ENCODE measurements at places on chromosomes 1 and 21. TPM values are rescaled to one million over a fixed set of nuclear protein-coding genes. Genes with fewer than 3 reads are reported as not detected.

Gene PRDX1
- 1,455 TPM for total RNA-seq

Gene CLCA1
- not detected for total RNA-seq

Gene TMPRSS3
- 4.3 TPM for total RNA-seq

Gene OR10J1
- not detected for total RNA-seq

Gene BTBD8
- total RNA-seq, result 8.1 TPM

Gene VPS13D
- 31.1 TPM for total RNA-seq

Gene COL6A2
- total RNA-seq, result 22.0 TPM

Gene KRTAP11-1
- total RNA-seq, result not detected

Gene APCS
- total RNA-seq, result not detected

Gene FCGR2B
- not detected for total RNA-seq

Gene RHOU
- total RNA-seq, result not detected

Gene KPRP
- total RNA-seq, result not detected

DNA sequence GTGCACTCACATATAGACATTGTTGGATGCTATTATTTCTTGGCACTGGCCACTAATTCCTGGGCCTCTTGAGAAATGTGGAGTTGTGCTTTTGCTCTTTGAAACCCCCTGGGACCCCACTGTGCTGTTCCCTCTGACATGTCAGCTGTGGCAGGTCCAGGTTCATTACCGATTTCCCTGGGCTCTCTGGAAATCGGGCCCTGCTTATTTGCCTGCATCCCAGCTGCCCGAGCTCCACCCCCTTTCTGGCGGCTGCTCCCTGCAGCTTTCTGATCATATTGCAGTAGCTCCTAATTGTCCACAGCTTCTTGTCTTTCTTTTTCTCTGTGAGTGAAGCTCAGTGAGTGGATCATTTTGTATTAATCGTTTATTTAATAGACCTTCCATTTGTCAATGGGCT, 183.7 kb upstream of the FAM78B start:
- no peak for DNase-seq

- DNase-seq, result no peak
Observed at GRCh38 chr1:109162626-109163025, 48.7 kb downstream of the ELAPOR1 start.

GRCh38 chr1:166980818-166981217, 5.5 kb upstream of the ILDR2 start:
- DNase-seq, result no peak

- DNase-seq, result peak; percentile 51
Observed at GRCh38 chr1:94599095-94599813, 57.7 kb upstream of the F3 start.

GRCh38 chr1:15836772-15837669, 10.5 kb upstream of the SPEN start:
- DNase-seq, result no peak

DNA sequence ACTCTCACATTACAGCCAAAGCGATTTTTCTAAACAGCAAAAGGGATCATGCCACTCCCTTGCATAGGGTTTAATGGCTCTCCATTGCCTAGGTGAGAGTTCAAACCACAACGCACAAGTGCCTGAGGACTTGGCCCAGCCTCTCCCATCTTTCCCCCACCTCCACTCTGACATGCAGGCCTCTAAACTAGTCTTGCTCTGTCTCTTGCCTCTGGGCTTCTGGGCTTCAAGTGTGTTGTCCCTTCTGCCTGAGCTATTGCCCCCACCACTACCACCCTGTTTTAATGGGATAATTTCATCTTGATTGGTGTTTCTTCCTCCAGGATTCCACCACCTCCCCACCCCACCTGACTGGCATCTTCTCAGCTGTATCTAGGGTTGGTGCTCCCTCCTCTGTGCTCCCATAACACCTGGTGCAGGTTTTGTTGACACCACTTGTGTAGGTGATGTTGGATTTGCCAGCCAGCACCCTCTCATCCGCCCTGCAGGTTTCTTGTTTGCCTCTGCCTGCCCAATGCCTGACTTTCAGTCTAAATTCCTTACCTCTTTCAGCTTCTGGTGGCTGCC, 2.7 kb upstream of the ZBTB21 start:
- DNase-seq, result no peak

DNA sequence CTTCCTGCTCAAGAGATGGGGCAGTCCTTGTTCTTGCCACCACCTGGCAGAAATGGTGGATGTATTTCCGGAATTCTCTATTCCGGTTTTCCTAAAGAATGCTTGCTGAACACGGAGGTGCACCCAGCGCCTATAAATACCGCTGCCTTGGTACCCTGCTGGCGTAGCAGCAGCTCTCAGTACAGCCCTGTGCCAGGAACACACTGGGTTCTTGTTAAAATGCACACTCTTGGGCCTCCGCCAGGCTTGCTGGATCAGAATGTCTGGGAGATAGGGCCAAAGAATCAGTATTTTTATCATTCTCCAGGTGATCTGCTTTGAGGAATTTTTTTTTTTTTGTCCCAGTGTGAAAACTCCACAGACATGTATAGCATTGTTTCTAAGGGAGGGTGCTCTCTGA, 54.2 kb downstream of the IGSF5 start:
- no peak for DNase-seq

DNA sequence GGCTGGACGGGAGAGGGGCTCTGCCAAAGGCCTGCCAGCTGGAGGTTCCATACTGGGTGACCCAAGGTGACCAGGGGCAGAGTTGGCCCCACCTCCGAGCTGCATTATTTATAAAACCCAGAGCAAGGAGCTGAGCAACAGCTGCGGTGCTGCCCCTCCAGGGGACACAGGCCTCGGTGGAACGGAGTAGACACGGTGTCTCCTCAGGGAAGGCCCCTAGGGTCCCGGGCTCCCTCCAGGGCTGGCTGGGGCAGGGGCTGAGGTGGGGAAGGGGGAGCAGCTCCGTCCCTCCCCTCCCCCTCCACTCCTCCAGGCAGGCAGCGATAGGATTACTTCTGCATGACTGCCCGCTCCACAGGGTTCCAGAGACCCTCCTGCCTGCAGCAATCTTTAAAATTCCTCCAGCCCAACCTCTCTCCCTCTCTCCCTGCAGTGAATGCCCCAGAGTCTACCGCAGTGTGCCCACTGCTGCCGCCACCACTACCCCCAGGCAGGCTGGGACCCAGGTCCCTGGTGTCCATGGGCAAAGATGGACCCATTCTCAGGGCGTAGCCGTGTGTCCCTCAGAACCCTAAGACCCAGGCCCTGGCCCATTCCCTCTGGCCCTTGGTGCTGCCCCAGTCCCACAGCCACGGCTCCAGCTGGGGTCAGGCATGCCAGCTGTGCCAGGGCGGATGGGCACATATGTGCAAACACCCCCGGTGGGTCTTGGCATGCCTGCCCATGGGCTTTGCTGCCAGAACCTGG, 10.8 kb downstream of the AHDC1 start:
- no peak for DNase-seq

DNA sequence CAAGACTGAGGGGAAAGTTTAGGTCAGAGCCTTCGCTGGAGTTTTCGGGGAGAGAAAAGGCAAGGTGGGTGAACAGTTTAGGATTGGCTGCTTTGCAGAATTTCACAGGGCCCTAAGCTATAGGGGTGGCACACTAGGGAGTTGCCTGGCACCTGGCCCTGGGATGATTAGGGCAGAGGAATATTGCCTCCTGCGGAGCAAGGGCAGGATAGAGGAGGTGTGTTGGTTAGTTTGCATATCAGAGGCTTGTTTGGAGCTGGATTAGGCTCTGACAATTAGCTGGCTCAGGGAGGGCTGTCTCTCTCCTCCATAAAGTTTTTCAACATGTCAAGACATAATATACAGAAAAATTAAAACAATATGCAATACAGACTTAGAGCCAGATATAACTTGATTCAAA, 436.4 kb downstream of the DISC1 start:
- DNase-seq, result no peak

GRCh38 chr1:223180731-223181321, 37.8 kb upstream of the TLR5 start:
- DNase-seq, result peak; percentile 94

DNA sequence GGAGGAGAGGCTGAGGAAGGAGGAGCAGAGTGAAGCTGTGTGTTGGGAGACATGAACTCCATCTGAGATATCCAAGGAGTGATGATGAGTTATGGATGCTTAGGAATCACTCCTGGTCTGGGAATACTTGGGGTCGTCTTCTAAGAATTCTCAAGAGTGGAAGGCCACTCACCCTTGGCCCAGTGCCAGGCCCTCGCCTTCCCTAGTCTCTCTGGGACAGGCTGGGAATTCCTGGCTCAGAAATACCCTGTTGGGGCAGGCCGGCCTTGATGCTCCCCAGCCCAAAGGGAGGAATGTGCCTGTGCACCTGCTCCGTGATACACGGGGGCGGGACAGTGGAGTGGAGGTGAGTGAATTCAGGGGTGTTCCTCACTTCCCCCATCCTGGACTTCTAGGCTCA, 12.6 kb upstream of the LMNA start:
- DNase-seq, result no peak

DNA sequence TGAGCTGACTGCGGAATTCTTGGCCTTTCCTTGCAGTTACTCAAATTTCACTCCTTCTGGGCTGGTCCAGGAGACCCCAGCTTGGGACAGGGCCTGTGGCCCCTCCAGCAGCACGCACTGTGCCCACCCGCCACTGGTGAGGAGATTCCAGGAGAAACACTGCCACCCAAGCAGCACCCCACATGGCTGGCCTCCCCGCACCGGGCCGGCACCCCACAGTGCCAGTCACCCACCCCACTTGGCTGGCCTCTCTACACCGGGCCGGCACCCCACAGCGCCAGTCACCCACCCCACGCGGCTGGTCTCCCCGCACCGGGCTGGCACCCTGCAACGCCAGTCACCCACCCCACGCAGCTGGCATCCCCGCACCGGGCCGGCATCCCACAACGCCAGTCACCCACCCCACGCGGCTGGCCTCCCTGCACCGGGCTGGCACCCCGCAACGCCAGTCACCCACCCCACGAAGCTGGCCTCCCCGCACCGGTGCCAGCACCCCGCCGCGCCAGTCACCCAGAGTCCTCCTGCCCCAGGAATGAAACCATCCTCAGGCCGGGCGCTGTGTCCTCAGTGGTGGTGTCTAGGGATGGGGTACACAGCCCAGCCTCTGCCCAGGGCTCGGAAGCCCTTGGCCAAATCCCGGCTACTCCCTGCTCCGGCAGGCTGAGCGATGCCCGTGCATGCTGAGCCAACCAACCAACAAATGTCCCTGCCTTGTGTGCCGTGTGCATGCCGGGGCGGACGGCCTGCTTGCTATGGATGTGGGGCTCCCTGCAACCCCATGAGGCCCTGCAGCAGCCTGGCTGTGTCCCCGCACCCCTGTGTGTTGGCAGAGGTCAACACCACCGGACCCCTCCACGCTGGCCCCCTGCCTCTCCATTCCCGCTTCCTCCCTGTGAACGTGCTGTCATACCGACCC, 38.6 kb upstream of the TSPEAR start:
- DNase-seq, result no peak

DNA sequence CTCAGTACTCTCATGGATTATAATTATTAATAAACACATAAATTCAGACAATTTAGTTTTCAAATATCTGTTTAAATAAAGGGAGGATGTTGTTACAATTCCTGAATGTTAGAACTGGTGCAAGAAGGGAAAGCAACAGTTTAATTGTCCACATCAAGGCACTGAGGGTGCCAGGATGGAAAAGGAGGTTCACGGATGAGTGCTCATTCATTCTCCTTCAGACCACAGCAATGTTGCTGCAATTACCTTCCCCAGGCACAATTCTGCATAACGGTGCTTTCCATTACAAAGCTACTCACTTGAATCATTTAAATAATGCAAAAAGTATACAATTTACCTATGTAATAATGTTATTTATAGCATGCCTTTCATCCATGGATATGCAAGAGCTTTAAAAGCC, 52.3 kb upstream of the COG2 start:
- no peak for DNase-seq

- peak; percentile 41 for DNase-seq
Observed at GRCh38 chr1:2597441-2598328, 11.1 kb downstream of the PRXL2B start.

- DNase-seq, result no peak
Observed at GRCh38 chr1:119327450-119328155, 41.0 kb upstream of the HAO2 start.

DNA sequence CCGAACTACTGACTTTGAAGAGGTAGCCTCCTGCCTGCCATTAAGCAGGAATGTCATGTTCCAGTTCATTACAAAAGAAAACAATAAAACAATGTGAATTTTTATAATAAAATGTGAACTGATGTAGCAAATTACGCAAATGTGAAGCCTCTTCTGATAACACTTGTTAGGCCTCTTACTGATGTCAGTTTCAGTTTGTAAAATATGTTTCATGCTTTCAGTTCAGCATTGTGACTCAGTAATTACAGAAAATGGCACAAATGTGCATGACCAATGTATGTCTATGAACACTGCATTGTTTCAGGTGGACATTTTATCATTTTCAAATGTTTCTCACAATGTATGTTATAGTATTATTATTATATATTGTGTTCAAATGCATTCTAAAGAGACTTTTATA, 159.8 kb upstream of the SGIP1 start:
- DNase-seq, result no peak

- DNase-seq, result no peak
Observed at GRCh38 chr1:86423873-86424272, at the start of gene CLCA2. TSS of gene CLCA2 (plus strand) at chr1:86424171. CDS start at chr1:86424248, 77 bp downstream.

DNA sequence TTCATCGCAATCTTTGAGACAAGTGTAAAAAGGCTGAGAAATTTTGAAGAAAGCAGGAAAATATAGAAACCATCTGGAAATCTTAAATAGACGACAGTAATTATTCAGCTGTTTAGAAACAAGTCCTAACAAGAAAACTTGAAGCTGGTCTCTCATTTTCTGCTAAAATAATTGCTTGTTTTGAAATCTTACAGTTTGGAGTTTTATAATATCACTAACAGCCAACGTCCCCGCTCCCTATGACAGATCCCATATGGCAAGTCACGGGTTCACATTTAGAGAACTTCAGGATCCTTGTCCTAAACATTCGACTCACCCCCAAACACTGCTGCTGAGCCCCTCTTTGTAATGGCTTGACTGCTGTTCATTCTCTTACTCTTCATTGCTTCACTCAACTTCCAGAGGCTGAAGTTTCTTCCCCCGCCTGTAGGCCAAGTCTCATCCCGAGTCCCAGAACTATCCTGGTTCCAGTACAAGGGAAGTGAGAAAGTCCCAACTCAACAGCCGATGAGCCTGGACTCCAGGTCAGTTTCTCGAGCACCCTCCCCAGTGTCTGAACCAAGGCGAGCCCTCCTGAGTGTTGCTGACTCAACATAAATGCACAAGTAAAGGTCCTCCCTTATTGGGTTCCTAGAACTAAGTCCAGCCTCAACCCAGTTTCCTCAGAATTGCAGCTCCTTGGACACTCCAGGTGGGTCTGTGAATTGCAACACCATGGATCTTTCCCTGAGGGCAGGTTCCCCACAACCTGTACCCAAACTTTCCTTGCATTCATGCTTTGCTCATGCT, 93.4 kb upstream of the BACE2 start:
- no peak for DNase-seq

GRCh38 chr1:108858230-108858950, 1.5 kb upstream of the AKNAD1 start:
- DNase-seq, result no peak

DNA sequence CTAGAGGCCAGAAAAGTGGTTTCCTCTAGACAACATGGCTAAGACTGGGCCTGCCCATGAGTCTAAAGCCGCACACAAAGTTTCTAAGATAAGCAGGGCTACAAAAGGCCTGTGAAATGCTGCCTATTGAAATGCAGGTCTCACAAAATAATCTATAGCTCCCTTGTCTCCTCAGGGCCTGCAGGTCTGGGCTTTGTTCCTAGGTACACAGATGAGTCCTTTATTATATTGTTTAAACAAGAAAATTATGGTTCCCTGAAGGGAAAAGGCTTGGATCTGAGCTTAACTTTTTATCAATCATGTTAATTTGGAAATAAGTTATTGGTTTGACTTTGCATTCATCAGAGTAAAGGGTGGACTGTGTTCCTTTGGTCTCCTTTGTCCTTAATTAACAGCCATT, 413.4 kb upstream of the BEND5 start:
- DNase-seq, result no peak
